ENCODE measurements at places on chromosomes 2 and 18. TPM values are rescaled to one million over a fixed set of nuclear protein-coding genes. Genes with fewer than 3 reads are reported as not detected.

ZNF396 gene
- 1.6 TPM for total RNA-seq

POU3F3 gene
- 2.3 TPM for total RNA-seq

CLEC4F gene
- not detected for total RNA-seq

AMER3 gene
- total RNA-seq: not detected

Data from smooth muscle cell of the coronary artery (primary cell).